ENCODE measurements at places on chromosomes 6 and 20.

DNA sequence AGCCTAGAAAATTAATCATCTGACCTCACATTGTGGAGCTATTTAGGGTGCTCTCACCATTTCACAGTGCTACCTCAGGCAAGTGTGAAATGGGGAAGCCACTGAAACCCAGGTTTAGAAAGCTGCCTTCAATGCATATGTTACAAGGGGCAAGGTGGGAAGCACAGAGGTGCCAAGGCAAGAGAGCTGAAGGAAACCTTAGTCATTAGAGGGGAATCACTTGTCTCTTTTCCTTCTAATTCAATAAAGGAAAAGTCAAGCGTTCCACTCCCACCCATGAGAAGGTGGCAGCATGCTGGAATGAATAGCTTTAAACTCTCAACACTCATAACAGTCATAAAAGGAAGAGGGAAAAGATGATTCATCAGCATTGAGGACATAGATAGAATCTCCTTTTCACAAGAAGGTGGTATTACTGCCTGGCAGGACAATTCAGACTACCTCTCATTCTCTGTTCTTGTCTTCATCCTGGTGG lies 251.9 kb upstream of the IRAK1BP1 start:
- DNase-seq: peak; percentile 23

GRCh38 chr20:31573555-31574321 lies 31.4 kb upstream of the ID1 start:
- DNase-seq: peak; percentile 47

DNA sequence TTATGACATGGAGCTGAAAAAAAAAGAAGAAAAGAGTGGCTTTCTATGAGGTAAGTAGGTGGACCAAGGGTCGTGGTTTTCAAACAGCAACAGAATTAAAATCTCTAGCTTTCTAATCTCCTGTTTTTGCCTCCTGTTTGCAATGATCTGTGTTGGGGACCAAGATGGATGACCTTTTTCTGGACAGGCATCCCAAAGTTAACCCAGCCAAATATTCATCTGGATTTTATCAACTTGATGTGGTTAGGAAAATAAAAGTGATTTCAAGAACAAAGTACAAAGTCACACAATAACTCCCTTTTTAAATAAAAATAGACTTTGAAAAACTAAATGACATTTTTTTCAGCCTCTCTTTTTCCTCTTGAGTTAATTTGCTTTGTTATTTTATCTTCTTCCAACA lies 282.1 kb upstream of the PRDM1 start:
- DNase-seq: no peak

DNA sequence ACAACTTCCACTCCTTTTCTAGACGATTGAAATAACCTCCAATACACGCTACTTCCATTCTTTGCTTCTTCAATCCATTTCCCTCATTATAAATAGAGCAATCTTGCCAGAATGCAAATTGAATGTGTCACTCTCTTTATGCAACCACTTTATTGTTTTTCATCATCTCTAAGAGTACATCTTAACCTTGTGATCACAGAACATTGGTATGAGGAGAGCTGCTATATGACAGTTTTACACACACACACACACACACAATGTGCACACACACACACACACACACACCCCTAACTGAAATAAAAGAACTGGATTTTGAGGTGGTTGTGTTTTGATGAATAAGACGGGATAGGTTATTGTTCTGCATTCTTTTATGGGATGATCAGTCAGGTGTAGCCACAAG lies 187.0 kb downstream of the HDGFL1 start:
- DNase-seq: peak; percentile 37

DNA sequence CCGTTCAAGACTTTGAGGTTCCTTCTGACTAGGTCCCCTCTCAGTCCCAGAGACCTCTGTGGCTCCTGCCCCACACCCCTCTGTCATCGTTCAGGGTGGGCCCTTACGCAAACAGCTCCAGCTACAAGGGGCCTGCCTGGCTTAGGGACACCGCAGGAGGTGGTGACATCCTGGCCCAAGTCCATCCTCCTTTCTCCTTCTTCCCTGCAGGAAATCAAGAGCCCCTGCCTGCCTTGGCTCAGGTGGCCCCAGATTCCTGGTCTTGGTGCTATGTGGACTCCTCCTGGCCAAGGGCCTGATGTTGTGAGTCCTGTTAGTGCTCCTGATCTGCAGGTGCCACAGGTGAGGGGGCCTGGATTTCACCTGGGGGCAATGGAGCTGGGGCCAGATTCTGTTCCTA lies 8.1 kb downstream of the TREML4 start:
- no peak for DNase-seq

- no peak for DNase-seq
These were observed 14.8 kb downstream of the MARCKS start for GRCh38 chr6:113871975-113872374.

DNA sequence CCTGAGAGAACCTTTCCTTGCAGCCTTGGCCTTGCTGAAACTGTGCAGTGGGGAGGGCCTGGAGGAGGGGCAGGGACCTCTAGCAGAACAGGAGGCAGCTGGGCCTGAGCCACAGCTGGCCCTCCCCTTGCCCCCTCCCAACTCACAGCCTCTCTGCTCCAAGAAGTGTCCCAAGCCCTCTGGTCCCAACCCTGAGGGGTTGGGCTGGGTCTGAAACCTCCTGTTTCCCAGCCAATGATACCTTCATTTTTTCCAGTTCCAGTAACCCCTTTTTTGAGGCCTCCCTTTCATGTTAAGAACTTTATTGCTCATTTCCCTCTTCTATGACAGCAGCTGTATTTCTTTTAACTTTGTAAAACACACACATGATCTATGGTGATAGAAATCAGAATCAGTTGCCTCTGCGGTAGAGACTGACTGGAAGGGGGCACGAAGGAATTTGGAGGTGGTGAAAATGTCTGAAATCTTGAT lies 17.9 kb upstream of the ARMC12 start:
- peak; percentile 49 for DNase-seq

DNA sequence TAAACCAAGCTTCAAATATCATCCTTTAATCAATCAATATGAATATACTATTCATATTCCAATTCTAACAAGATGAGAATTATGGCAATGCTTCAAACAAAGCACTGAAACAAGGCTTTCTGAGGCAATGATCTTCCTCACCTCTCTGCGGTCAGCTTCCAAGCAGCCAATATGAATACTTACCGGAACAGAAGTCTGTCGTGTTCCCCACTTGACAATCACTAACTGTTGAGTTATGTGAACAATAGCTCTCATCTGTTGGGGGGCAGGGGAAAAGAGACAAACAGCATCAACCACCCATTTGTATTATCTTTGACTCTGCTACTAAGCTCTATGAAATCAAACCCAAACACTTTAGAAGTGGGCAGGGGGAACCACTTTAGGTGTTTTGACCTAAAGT lies 4.5 kb downstream of the CD164 start:
- DNase-seq: no peak

All from mesenchymal stem cell (in vitro differentiated cells and primary cell).